ENCODE measurements at places on chromosomes 12 and 14.

DNA sequence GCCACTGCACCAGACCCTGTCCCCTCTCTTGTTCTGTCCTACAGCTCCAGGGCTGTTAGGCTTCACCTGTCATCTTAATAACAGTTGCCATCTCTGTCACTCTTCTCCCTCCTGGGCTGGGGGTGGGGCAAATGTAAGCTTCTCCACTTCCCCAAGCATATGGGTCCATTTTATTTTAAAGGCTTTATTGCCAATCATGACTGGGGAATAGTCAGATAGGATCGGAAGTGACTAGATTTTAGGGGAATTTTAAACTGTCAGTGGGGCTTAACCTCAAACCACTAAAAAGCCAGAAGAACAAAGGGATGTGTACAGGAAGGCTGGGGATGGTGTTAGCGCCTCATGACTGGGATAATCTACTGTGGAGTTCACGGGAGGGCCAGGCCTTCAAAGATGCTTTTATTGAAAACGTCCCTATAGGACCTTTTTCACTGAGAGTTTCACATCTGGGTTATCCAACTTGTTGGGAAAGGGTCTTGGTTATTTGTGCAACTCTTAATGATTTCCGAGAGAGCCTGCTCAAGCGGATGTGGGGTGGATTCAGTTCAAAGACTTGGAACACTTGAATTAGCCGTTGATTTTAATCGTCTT is 41.6 kb downstream of the CHST11 start:
- DNase-seq = no peak

GRCh38 chr14:81771651-81772275 is 238.1 kb upstream of the SEL1L start:
- no peak for DNase-seq

DNA sequence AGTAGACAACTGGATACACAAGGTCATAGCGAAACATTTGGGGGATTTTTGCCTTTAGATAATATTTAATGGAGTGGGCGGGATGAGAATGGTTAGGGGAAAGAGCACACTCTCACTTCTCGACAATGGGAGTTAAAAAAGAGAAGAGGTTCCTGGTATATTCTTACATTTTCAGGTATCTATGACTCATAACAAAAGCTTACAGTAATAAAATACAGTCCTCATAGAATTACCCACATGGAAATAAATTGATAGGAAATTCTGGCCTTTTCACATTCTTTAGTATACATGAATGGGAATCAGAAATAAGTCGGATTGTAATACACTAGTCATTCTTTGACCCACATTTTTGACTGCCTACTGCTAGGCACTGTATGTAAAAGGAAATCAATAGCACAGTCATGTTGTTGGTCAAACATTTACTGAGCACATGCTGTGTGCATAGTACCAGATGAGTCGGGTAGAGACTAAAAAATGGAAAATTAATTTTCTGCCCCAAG is 8.2 kb upstream of the CRADD start:
- DNase-seq = no peak

DNA sequence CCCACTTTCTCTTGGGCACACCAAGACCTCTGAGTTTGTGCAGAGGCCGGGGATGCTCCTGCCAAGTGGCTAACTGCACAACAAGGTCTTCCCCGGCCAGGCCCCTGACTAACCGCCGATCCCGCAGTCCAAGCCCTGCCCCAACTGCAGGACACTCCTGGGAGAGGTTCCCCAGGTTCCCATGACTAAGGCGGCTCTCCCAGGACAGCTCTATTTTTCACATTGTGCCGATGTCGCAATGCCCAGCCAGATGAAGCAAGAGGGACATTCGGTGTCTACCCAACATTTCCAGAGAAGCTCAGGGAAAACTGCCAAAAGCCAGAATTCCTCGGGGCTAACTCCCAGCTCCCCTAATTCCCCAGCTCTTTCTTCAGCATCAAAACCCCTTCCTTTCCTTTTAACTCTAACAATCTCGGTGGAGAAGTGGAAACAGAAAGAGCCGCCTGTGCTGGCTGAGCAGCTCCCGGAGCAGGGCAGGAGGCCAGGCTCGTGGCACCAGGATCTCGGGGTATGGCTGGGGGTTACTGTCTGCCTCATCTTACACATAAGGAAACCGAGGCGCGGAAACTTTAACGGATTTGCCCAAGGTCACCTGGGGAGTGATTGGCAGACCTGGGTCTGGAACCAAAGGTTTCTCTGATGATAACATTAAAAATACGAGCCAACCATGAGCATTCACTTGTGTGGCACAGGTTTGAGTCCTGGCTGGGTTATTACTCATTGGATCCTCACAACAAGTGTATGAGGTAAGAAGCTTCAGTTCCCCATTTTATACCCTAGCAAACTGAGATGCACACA is 318.2 kb downstream of the BCL11B start:
- DNase-seq = no peak

GRCh38 chr14:84797326-84797725 is 732.6 kb upstream of the FLRT2 start:
- no peak for DNase-seq
